ENCODE measurements at places on chromosomes 2 and 18. TPM values are rescaled to one million over a fixed set of nuclear protein-coding genes. Genes with fewer than 3 reads are reported as not detected.

The GALNT1 gene
- total RNA-seq: 43.6 TPM

The CENPO gene
- 38.6 TPM for total RNA-seq

The DLGAP1 gene
- 0.17 TPM for total RNA-seq

The ALPI gene
- not detected for total RNA-seq

The CCDC141 gene
- 5.3 TPM for total RNA-seq

The CRYGD gene
- total RNA-seq: not detected

The WNT10A gene
- 3.4 TPM for total RNA-seq

The LRRC30 gene
- total RNA-seq: not detected
